Renal cortex interstitium (tissue), 15 donors: ENCODE measurements at places on chromosomes 2 and 18.

DNA sequence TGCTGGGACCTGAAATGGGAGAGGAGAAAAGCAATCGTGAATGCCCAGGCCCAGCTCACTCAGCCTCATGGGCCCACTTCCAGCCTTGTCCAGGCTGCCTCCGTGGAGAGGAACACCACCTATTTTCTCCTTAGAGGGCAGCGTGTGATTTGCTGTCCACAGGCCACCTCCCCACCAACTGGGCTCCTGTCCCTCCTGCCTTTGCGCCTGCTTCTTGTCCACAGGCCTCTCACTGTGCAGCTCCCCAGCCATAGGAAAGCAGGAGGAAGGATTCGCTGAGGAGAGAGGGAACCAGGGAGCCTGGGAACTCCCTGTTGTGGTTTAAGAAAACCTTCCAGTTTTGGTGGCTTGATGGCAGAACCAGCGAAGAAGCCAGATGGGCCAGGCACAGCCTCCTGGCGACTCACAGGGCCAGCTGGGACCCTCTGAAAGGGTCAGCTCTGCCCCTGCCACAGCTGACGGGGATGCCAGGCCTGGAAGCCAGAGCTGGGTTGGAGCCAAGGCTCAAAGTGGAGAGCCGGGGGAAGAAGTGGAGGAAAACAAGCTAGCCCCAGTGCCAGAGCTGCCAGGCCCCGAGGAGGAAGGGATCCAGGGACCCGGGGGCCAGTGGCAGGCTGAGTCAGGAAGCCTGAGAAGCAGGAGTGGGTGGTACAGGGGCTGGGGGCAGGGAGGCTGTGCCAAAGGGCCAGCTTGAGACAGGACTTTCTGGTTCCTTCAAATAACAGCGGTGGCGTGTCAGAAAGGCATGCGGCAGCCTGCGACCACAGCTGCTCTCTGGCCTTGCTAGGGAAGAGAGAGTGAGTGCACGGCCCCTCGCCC is 9.9 kb downstream of the TMBIM1 start:
- DNase-seq: no peak

GRCh38 chr2:43327119-43327518 is 100.7 kb upstream of the ZFP36L2 start:
- no peak for DNase-seq

- DNase-seq: no peak
These were observed 42.3 kb downstream of the WDR75 start for GRCh38 chr2:189483571-189483970.

GRCh38 chr2:150279686-150280085 is 207.8 kb downstream of the RND3 start:
- no peak for DNase-seq

- DNase-seq: no peak
These were observed 271.0 kb upstream of the CDH20 start for GRCh38 chr18:61062258-61062657.

DNA sequence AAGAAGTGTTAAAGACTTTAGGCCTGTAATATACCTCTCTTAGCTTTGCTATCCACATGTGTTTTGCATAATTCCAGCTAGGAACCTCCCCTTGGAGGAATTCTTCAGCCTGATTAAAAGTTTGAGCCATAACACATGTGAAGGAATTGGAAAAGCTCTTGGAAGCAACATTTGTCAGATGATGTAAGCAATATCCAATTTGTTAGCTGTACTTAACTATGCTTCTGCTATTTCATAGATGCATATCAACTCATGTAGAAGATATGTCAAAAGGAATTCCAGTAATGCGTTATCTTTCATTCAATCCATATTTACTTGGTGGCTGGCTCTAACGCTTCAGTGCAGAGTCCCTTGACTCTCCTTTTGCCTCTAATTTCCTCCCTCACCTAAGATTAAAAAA is 46.2 kb downstream of the PKP4 start:
- DNase-seq: no peak

- no peak for DNase-seq
These were observed 21.6 kb upstream of the RPRD1A start for GRCh38 chr18:36089001-36089400.

GRCh38 chr2:136058262-136058661 is 59.7 kb downstream of the CXCR4 start:
- DNase-seq: peak; percentile 40

DNA sequence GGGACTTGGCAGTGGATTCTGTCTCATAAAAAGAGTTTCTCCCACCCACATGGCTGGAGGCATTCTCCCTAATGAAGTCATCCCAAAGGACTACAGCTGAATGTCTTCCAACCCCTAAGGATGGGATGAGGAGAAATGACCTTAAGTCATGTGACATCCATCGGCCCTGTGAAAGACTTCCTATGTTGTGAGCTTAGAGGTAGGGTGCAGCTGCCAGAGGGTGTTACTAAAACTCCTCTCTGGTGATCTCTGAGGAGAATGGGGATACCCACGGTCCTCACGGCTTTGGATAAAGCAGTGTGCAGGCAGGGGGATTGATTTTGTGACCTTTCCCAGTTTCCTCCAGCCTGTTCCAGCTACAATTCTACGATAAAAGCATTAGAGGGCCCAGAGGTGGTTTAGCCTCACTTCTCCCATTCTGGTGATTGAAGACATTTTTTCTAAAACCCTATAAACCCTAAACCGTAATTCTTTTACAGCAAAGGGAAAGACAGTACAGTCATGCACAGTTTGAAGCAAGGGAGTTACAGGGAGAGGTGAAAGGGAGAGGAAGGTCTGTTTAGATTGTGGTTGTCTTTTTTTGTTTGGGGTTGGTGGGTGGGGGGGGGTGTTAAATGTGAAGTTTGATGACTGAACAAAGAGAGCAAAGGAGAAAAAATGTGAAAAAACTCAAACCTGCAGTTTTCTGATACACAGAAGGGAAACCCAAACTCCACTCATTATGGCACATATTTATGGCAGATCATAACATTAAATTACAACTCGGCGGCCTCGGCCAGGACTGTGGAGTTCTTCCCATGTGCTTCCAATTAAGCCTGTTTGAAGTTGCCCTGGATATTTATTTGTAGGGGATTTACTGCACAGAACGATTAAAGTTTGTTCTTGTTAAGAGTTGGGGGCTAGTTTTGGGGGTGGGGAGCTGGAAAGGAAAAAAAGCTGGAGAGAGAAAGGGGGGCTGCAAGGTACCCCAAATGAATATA is 26.6 kb upstream of the SLC14A2 start:
- DNase-seq: peak; percentile 65

DNA sequence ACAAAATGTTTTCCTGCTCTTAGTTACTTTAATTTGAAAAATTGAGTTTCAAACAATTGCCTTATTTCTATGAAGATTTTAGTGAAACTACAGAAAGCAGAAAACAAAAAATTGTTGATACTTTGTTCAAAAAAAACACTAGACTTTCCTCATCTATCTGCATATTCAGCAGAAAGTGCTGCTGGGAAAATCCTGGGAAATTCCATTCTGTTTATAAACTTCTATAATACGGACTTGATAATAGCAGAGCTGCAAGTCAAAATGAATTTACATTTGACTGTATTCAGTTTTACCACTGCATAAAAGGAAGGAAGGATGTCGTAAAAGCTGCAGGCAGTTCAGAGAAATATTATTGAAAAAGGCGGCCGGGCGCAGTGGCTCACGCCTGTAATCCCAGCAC is 24.9 kb upstream of the ERICH2 start:
- no peak for DNase-seq

GRCh38 chr2:219521066-219521880 is 7.0 kb downstream of the ASIC4 start:
- DNase-seq: no peak

- no peak for DNase-seq
These were observed 4.9 kb upstream of the CNDP1 start for GRCh38 chr18:74529378-74529777.

- no peak for DNase-seq
These were observed 218.4 kb upstream of the HS6ST1 start for GRCh38 chr2:128536925-128537620.
